Activated gamma-delta T cell (primary cell): ENCODE measurements at places on chromosomes 4 and X.

DNA sequence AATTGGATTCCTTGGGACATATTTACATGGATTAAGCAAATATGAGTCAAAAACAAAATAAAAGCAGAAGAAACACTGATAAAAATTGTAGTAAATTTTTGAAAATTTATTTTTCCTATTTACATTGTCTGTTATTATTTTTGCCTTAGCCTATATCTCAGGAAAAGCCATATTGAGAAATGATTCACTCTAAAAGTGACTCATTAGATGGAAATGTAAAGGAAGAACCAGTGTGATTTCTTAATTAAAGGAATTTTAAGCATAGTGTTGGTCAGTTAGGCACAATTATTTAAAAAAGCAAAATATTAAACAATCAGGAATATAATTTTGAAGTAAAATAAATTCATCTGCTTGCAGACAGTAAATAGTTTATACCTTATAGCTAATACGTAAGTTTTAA is 167.4 kb upstream of the NAP1L5 start:
- DNase-seq, result no peak

GRCh38 chr4:158599150-158599549 is 72.5 kb downstream of the C4orf46 start:
- no peak for DNase-seq

GRCh38 chr4:855880-856224 is 29.9 kb upstream of the CPLX1 start:
- no peak for DNase-seq

DNA sequence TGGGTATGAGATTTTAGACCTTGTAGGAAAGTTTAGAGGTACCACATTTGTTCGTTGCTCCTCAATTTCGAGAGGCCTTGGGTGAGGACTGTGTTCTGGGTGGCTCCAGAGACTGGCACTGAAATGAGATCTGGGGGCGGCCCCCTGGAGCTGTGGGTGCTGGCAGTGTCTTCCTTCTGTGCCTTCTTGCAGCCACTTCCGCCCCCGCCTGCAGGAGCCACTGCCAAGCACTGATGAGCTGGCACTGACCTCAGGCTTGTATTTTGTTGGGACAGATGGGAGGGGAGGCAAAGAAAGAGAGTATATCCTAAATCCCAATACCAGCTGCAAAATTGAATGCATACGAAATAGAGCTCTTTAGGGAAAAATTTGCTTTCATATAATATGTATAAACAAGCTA is 64.5 kb upstream of the CLDN34 start:
- no peak for DNase-seq

DNA sequence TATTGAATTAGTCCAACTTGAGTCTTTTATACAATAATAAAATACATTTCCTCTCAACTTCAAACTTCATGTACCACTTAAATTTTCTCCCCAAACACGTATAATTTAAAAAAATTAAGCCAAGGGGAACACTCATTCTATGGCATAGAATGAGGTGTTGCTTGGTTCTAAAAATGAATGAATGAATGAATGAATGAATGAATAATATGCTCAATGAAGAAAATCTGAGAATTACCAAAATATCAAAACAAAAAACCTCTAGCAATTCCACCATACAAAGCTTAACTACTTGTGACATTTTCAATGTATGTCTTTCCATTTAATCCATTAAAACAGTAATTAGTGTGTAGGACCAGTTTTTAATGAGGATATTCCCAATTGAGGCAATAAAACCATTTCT is 62.7 kb upstream of the PLAC8 start:
- no peak for DNase-seq

- no peak for DNase-seq
These were observed 895 bp downstream of the ADGRL3 start for GRCh38 chr4:61200916-61201526.

DNA sequence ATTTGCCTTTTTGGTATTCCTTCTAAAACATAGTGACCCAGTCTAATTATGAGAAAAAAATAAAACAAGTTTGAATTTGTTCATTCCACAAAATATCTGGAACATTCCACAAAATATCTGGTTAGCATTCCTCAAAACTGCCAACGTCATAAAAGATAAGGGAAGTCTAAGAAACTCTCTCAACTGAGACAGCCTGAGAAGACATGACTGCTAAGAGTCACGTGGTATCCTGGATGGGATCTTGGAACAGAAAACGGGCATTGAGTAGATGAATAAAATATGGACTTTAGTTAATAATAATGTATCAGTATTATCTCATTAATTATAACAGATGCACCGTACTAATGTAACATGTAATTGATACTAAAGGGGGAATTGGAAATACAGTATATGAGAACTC is 280.9 kb downstream of the ARAP2 start:
- no peak for DNase-seq

DNA sequence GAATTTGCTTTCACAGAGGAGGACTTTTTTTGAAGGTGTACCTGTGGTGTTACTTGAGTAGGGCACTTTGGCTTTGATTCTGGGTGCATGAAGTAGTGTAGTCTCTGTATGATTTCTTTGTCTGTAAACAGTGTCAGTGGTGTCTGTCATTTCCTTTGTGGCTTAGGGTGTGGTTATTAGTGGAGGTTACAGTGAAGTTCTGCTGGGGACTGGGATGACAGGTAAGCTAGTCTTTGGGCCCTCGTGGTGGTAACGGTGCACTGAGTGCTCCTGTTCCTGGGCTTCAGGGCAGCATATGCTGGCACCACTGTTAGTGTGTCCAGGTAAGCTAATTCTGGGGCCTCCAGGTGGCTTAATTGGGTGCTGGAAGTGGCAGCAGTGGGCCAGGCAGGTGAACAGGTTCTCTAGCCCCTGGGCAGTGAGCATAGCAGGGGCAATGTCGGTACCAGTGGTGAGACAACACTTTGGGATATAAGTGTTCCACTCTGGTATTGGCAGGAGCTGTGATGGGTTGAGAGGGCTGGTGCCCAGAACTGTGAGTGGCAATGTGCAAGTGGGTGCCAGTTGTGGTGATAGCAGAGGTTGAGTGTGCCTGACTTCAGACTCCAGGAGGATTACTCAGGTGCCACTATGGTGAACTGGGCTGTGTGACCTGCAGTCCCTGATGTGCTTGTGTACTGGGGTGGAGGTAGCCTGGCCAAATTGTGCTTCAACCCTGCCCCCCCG is 26.0 kb upstream of the VSIG1 start:
- no peak for DNase-seq

DNA sequence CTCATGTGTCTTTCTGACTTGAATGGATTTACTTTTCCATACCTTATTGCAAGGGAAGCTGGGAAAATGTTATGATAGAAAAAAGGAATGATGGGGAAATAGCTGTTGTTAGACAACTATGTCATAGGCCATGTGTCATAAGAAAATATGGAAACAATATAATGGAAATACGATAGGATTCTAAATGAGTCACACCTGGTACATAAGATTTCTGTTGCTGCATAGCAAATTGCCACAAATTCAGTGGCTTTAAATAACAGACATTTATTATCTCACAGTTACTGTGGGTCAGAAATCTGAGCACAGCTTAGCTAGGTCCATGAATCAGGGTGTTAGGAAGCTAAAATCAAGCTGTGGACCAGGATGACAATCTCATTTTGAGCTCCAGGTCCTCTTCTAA is 44.6 kb upstream of the ANKRD50 start:
- DNase-seq, result no peak

- no peak for DNase-seq
These were observed 5.3 kb downstream of the ARSF start for GRCh38 chrX:3046253-3047240.

- no peak for DNase-seq
These were observed 69.8 kb downstream of the GAB1 start for GRCh38 chr4:143406523-143406922.

GRCh38 chr4:10117359-10118047 is 904 bp upstream of the WDR1 start:
- DNase-seq, result no peak

- no peak for DNase-seq
These were observed 15.3 kb upstream of the NSUN7 start for GRCh38 chr4:40734497-40734896.

- DNase-seq, result no peak
These were observed 460.9 kb downstream of the GABRG1 start for GRCh38 chr4:45663003-45663402.

DNA sequence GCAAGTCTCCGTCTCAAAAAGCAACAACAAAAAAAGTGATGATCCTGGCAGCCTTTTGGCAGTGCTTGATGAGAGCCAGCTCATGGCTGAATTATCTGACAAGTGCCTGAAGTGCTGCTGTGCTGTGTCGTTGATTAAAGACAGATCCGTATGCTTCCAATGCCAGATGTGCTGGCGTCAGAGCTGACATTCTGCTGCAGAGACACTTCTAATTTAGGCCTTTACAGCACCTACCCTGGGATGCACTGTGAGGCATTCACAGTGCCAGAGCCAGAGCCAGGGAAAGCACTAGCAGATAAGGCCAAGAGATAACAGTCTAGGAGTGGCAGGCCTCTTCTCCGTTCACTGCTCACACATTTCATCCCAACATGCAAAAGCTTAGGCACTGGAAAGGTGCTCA is 995.5 kb downstream of the RAB28 start:
- no peak for DNase-seq

DNA sequence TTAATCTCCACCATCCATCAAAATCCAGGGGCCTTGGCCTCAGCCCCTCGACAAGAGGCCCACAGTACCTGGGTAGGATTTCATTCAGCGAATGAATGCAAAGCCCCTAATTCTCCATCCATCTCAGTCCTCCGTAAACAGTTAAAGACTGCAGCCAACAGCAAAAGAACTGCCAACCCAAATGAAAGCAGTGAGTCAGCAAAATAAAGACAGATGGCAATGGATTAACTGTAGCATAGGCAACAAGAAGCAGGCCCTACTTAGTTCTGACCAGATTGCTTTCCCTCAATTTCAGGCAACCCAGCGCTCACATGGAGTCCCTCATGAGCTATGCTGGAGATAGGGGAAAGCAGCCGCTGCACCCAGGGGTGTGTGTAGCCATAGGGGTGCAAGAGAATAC is 21.4 kb downstream of the PLAC1 start:
- no peak for DNase-seq
